ENCODE measurements at places on chromosomes 7 and 10. TPM values are rescaled to one million over a fixed set of nuclear protein-coding genes. Genes with fewer than 3 reads are reported as not detected.

GRCh38 chr7:122626785-122627184 lies 72.1 kb downstream of the RNF133 start:
- no peak for DNase-seq
- no peaks in the 10 kb centered on the region for H3K4me1 ChIP-seq
- H3K27me3 ChIP-seq: no peaks in the 10 kb centered on the region
- no peak overlapping the region for H3K4me3 ChIP-seq
- no peaks in the 10 kb centered on the region for H3K36me3 ChIP-seq

DNA sequence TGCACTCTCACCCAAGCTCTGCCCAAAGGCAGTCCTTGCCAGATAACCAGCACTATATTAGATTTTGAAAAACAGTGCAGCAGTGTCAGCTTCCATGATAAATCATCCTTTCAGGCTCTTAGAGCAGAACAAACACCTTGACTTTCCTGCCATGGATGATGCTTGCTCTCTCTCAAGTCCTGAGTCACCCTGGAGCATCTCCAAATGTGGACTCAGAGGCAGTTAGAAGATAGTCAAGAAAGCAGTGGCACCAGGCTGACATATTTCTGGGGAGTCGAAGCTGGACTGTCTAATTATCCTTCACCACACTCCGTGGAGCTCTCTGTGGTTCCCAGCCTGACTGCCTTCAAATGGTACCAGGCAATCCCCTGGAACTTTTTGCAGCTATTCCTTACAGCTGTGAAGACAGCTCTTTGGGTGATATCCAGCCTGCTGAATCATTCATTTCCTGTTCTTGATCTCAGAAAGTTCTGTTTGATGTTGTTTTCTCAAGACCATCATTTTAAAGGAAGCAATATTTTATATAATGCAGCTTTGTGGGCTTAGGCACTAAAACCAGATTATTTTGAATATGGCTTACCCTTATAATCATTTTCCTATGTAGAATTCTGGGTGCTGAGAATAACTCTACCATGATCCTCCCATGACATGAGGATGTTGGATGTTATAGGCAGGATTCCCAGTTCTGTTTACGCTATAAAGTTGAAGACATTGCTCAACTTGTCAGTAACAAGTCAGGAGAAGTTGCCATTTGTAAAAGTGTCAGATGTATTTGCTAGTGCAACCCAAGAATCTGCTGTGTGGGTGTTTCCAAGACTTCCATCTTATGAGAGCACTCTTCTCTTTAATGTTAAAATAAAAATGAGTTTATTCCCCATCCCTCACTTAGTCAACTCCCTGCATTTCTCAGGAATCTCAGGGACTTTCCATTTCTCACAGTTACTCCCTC lies 233.8 kb downstream of the C7orf25 start:
- no peak overlapping the region for H3K27ac ChIP-seq
- peaks cover 14% of the 10 kb centered on the region for H3K4me1 ChIP-seq
- H3K36me3 ChIP-seq: no peaks in the 10 kb centered on the region
- no peak for DNase-seq
- no peak overlapping the region for H3K4me3 ChIP-seq

DNA sequence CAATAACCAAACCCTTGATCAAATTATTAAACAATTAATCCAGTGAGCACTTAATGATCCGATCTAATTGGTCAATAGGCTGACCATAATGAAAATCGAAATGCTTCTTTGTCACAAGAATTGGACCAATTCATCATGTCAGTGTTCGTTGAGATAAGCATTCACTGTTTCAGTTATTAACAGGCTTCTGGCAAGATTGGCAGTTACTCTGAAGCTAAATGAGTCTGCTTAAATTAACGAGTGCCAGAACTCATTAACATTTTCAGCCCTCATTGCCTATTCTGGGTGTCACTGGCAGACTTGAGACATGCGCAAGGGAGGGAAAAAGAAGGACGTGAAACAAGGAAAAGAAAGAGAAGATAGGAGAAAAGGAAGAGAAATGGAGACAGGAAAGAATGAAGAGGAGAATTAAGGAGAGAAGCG lies 30.7 kb upstream of the SLC26A3 start:
- H3K36me3 ChIP-seq: no peaks in the 10 kb centered on the region
- DNase-seq: no peak
- no peaks in the 10 kb centered on the region for H3K4me1 ChIP-seq
- no peak overlapping the region for H3K4me3 ChIP-seq

DNA sequence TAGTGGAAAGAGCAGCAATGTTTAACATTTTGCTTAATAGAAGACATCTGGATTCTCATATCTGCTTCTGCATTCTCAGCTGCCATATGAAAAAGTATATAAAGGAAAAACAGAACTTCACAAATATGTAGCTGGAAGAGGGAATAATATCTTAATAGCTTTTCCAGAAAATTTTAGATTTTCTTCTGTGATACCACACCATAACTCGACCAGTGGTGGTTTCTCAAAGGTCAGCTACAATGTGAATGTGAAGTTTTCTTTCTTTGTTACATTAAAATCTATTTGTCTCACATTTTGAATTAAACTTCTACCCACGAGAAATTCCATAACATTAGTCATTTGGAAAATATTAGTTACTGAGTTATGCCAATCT lies 339.8 kb downstream of the PARD3 start:
- DNase-seq: no peak
- no peak overlapping the region for H3K27ac ChIP-seq
- no peaks in the 10 kb centered on the region for H3K27me3 ChIP-seq
- no peak overlapping the region for H3K4me3 ChIP-seq

DNA sequence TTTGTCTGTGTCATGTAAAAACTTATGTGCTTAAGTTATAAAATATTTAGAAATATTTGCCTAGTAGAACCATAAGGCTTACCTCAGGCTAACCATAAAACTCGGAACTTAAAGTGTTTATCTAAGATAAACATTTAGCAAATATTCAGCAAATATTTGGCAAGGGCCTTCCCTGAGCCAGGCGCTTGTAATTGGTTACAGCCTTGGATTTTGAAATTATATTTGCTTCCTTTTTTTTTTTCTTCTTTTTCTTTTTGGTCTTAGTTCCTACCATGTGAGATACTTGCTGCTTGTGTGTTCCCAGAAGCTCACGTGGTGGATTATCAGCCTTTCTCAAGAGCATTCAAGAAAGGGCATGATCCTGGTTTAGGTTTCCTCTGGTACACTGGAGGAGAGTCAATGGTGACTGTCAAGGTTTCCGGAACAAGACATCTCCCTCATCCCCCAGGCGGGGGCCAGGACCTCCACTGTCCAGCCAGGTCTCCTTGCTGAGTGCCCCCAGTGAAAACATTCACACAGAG lies 5.2 kb upstream of the BRI3 start:
- H3K4me3 ChIP-seq: no peak overlapping the region
- peak overlapping the region; percentile 63 for H3K27ac ChIP-seq
- no peaks in the 10 kb centered on the region for H3K27me3 ChIP-seq
- DNase-seq: no peak
- H3K4me1 ChIP-seq: peaks cover 7% of the 10 kb centered on the region

DNA sequence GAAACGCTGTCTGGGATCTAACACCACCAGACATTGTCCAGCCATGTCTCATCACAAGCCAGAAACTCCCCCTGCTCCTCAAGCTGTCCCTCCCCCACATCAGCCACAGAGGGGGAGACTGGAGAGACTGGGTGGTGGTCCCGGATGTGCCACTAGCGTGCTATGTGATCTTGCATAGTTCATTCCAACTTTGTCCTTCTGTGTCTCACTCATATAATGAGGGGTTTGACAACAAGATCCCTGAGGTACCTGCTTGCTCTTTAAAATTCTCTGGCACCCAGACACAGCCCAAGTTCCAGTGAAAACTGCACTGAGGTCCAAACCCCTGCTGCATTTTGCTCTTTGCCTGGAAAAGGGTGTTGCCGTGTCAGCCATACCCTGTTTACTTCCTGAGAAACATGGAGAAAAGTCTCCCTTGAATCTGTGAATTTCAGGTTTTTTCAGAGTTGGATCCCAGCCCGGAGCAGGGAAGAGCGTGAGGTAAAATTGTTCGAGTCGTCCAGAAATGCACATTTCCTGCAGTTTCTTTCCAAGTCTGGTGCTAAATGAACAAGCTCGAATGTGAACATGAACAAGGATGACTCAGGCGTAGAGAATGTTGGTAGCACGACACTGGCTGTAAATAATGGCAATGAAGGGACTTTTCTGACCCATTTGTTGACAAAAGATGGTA lies 156.6 kb downstream of the CCDC3 start:
- peak overlapping the region; percentile 53 for H3K4me3 ChIP-seq
- H3K4me1 ChIP-seq: peaks cover 38% of the 10 kb centered on the region
- no peak for DNase-seq
- H3K27ac ChIP-seq: peak overlapping the region; percentile 71

The NRG3 gene
- total RNA-seq: 0.41 TPM

The CYP2C19 gene
- not detected for total RNA-seq

All from thoracic aorta (tissue), 2 donors.